ENCODE measurements at places on chromosomes 2 and 18.

- DNase-seq: no peak
Observed at GRCh38 chr2:232573771-232574435, 23.4 kb downstream of the EIF4E2 start.

DNA sequence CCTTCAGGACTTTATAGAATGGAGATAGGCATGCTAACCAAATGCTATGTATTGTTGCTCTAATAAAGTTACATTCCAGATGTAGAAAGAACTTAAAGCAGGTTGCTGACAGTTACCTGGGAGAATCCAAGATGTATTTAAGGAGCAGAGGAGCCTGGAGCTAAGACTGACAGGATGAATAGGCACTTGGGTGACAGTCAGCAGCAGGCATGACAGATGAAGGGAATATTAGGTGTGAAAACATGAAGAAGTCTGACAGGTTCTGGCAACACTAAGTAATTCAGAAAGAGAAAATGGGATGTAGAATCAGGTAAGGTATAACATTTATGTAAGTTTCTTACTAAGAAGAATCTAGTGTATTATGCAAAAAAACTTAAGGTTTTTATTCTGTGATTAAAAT lies 232.0 kb downstream of the DSC3 start:
- DNase-seq: no peak

- DNase-seq: peak; percentile 76
Observed at GRCh38 chr2:69222953-69223658, 163.9 kb downstream of the GFPT1 start.

DNA sequence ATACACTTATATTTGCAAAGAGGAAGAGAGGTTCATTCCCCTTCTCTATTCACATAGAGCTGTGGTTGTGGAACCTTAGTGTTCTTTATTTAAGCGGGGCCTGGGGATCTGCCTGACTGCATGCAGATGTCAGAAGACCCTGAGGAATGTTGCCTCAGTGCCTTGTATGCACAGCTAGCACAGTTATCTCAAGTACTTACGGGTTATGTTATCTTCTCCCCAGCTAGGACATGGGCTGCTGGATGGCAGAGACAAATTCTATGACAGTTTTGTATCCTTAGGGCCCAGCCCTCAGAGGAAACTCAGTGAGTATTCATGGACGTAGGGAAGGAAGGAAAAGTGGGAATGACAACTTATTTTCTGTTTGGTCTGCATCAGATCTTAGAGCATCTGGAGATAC lies 37.7 kb upstream of the RTN4 start:
- DNase-seq: no peak

- DNase-seq: no peak
Observed at GRCh38 chr18:36028859-36029258, 38.5 kb downstream of the RPRD1A start.

DNA sequence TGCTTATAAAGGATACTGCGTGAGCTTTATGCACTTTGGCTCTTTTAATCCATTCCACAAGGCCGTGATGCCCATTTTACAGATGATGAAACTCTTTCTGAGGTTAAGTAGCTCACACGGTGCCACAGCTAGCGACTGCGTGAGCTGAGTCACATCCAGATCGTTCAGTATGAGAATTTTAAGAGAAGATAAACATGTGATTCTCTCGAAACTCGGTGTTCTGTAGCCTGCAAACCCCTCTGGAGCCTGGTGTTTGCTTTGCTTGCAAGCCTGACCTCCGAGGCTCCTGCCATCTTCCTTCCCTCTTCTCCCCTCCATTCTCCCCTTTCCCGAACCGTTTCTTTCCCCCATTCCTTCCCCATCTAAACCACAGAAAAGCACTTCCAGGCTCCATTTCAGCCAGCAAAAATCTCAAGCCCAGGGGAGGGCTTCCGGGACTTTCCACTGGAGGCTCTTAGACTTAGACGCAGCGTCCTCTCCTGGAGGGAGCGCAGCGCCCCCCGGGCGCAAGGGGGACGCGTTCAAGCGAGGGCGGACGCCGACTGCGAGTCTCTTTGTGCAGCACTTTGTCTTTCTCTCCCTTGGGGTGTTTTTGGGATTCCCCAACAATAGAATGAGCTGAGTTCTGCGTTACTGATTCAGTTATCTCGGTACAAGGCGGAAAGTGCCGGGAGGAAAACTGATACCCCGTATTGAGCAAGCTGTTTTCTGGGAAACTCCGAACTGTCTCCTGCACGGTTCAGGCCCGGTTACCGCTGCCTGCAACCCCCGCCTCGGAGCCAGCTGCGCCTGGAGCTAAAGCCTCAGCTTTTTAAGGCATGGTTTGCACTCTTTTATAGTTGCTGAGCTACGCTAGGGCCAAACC lies 38.0 kb downstream of the CYP1B1 start:
- peak; percentile 77 for DNase-seq

- DNase-seq: no peak
Observed at GRCh38 chr2:96248624-96249023, 17.2 kb downstream of the TMEM127 start.

DNA sequence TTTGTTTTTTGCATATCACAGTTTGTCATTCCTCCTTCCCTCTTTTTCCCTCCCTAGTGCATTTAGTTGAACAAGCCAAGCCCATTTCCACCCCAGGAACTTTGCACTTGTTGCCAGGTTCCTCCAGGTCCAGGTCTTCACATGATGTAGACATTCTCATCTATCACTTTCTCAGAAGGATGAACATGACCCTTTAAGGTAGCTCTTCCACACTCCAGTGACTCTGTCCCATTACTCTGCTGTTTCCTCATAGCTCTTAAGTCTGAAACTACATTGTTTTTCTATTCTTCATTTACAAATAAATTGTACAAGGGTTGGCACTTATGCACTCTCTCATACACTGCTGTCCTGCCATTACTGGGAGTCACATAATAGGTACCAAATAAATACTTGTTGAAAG lies 6.1 kb downstream of the KYNU start:
- DNase-seq: no peak

DNA sequence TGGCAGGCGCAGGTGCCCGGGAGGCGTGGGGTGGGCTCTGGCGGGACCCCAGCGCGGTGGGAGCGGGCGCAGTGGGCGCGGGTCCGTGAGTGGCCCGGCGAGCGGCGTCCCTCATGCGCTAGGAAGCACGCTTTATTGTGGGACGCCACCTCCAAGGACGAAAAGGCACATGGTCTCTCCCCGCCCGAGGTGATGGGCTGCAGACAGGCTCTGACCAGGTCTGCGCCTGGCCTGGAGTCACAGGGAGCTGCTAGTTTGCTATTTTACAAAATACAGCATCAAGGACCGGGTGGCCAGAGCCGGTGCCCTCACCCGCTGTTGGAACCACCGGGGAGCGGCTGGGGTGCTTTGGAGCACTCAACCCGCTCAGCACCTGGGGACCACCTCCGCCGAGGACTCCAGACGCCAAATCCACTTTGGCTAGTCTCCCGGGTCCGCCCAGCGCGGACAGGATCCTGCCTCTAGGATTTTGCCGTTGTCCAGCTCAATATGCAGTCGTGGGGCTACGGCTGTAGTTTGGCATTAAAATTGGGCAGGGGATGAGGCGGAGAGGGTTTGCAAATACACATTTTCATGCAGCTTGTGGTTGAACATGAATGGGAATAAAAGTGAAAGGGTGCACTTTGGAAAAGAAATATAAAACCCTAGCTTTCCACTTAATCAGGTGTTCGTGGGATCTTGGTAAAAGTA lies 65.4 kb downstream of the LRRFIP1 start:
- DNase-seq: no peak

GRCh38 chr2:17879913-17880274 lies 1.4 kb downstream of the KCNS3 start:
- no peak for DNase-seq

- DNase-seq: peak; percentile 48
Observed at GRCh38 chr2:134460583-134460998, 206.7 kb downstream of the MGAT5 start.

DNA sequence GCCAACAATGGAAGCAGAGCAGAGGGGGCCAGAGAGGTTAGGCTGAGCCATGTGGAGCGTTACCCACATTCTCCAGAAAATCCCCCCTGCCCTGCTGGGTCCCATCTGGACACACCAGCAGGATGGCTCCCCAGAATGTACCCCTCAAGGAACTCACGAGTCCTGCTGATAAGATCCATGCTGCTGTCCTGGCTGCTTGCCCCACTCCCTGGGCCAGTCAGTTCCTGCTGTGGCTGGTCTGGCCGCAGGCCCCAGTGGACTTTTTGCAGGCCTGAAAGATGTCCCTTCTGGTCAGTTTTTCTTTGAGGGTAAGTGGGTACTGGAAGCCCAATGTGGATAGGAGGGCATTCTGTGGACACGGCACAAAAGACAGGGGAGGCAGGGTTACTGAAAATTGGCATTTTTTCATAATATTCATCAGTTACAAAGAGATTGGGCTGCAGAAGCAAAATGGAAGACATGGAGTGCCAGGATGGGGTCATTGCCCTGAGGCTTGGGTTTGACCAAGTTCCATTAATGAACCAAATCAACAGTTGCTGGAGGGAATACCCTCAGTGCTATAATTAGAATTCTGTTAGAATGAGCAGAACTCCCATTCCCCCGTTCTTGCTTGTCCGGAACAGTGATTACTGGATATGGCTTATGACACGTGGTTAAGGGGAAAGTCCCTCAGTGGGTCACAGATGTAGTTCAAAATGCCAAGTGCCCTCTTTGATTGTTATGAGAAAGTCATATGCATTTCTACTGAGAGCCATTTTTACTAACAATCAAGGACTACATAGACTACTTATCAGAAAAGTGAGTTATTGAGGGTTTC lies 38.7 kb downstream of the SLC4A5 start:
- no peak for DNase-seq

- peak; percentile 85 for DNase-seq
Observed at GRCh38 chr2:156908825-156909224, 348.7 kb upstream of the GALNT5 start.

GRCh38 chr2:218262631-218263586 lies 2.1 kb downstream of the GPBAR1 start:
- no peak for DNase-seq

- DNase-seq: peak; percentile 12
Observed at GRCh38 chr18:67710639-67711038, 194.1 kb upstream of the DSEL start.

- no peak for DNase-seq
Observed at GRCh38 chr2:183091954-183092345, 13.4 kb downstream of the DUSP19 start.

DNA sequence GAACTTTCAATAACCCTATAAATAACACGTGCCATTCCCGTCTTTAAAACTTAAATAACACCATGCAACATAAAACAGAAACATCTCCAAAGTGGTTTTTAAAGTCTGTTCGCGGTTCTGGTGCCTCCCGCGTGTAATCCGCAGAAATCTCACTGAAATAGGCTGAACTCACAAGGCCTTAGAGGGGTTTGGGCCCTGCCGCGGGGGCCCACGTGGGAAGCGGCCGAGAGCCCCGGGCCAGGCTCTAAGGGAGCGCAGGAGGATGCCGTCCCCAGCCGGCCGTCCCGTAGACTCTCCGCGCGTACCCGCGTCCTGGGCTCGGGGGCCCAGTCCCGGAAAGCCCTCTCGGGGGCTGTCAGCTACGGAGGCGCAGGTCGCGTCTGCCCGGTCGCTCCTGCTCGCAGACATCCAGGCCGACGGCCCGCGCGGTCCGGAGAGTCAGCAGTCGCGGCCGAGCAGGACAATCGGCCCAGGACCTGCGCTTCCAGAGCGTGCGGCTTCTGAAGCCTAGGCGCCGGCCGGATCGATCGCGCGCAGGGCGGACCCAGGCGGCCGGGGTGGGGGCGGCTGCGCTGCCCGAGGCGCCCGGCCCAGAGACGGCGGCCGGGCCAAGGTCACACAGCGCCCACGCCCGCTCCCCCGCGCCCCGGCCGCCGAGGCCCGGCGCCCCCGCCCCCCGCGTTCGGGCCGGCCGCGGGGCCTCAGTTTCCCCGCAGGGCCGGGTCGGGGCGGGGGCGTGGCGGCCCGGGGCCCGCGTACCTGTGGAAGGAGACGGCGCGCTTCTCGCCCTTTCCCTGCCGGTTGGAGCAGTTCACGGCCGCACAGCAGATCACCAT lies 558 bp downstream of the THAP4 start:
- no peak for DNase-seq

DNA sequence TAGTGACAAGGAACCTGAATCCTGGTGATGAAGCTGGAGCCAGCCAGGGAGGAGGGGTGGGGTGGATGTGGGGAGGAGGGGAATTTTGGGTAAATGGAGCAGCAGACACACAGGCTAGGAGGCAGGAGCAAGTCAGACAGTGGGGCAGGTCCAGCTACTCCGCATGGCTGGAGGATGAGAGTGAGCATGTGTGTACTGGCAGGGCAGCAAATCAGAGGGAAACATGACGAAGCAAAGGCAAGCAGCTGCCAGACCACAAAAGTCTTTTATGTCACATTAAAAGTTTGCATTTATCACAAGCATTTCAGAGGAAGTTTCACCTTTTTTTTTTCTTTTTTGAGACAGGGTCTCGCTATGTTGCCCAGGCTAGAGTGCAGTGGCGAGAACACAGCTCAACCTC lies 11.9 kb upstream of the KIDINS220 start:
- peak; percentile 72 for DNase-seq

DNA sequence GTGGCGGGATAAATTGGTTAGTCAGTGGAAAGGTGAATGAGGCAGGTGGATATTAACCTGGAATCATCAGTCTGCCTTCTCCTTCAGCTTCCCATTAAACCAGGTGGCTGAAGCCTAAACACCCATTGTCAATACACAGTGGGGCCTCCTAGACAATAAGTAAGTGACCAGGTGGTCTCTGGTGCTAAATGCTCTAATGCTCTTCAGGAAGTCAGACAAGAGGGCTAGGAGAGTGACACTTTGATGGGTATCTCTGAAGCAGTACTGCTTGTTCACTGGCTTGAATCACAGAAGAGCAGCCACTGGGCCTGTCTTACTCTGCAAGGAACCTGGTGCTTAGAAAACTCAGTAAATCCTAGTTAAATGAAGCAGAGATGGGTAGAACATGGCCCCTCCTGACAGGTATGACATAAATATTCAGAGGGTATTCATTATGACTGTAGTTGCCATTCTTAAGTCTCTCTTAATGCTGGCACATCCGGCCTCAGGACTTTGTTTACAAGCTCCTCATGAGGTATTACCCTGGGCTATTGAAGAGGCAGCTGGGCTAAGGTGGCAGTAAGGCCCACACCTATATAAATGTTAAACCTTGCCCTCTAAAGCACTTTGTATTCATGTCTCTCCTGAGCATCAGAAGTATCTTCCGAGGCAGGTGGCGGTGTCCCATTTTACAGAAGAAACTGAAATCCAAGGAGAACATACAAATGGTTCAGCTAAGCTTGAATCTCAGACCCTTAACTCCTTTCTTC lies 104.9 kb downstream of the NCK2 start:
- no peak for DNase-seq

DNA sequence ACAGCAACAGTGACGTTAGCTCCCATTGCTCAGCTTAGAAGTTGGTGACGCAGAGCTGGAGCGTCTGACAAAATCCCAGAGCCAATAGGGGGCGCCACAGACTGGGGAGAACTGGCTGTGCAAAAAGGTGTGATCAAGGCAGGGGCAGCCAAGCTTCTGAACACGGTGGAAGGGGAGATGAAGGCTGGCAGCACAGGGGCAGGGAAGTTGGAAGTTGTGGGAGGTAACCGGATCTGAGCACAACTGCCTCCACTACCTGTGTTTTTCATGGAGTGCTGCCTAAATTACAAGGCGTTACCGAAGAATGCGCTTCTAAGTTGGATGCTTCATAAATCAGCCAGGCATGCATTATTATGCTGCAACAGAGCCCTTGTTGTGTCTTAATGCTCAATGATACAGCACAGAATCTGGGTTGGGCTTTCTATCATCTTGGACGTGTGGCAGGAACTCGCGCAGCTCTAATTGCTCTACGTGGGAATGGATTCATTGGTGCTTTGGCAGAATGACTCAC lies 370.0 kb downstream of the SLC4A3 start:
- peak; percentile 52 for DNase-seq

All from fibroblast of mammary gland (primary cell).